ENCODE measurements at places on chromosomes 4 and X. TPM values are rescaled to one million over a fixed set of nuclear protein-coding genes. Genes with fewer than 3 reads are reported as not detected.

The HEPH gene
- 0.20 TPM for total RNA-seq

The TSPAN5 gene
- 45.1 TPM for total RNA-seq

The AFM gene
- not detected for total RNA-seq

The ART3 gene
- total RNA-seq: not detected

The ERCC6L gene
- 6.7 TPM for total RNA-seq

The FAM156B gene
- 10.8 TPM for total RNA-seq

The ZCCHC18 gene
- total RNA-seq: 1.6 TPM

The RAB41 gene
- total RNA-seq: not detected

The FGF13 gene
- total RNA-seq: 0.23 TPM

The ARHGAP24 gene
- 79.4 TPM for total RNA-seq

The SHISA3 gene
- total RNA-seq: 12.0 TPM

The IRF2 gene
- 27.6 TPM for total RNA-seq

The RRH gene
- not detected for total RNA-seq

The SPANXA2 gene
- not detected for total RNA-seq

The INPP4B gene
- total RNA-seq: 2.8 TPM

The SLC9B1 gene
- 0.49 TPM for total RNA-seq

The NUDT10 gene
- not detected for total RNA-seq

The MORC4 gene
- total RNA-seq: 9.6 TPM

The TCEAL2 gene
- total RNA-seq: not detected

The CXXC4 gene
- not detected for total RNA-seq

The FREM3 gene
- 0.05 TPM for total RNA-seq

The RHOH gene
- total RNA-seq: not detected

The S100P gene
- total RNA-seq: not detected

The IRS4 gene
- not detected for total RNA-seq

The CLIC2 gene
- total RNA-seq: 0.73 TPM

The TMPRSS11D gene
- total RNA-seq: not detected

The GPR82 gene
- total RNA-seq: not detected

The MGAT4D gene
- not detected for total RNA-seq

The GLA gene
- 39.4 TPM for total RNA-seq

The RHOXF2B gene
- total RNA-seq: not detected

The SPP1 gene
- total RNA-seq: not detected

The DUX4 gene
- total RNA-seq: not detected

The KLHL4 gene
- total RNA-seq: 19.3 TPM

The SLC35A2 gene
- 28.9 TPM for total RNA-seq

The AFP gene
- not detected for total RNA-seq

The PLP1 gene
- not detected for total RNA-seq

The DCAF4L1 gene
- 0.15 TPM for total RNA-seq

Measured in endothelial cell of umbilical vein (primary cell).